ENCODE measurements at places on chromosomes 4 and X.

- peak; percentile 94 for DNase-seq
Observed at GRCh38 chr4:173272996-173273395, 61.2 kb downstream of the HMGB2 start.

DNA sequence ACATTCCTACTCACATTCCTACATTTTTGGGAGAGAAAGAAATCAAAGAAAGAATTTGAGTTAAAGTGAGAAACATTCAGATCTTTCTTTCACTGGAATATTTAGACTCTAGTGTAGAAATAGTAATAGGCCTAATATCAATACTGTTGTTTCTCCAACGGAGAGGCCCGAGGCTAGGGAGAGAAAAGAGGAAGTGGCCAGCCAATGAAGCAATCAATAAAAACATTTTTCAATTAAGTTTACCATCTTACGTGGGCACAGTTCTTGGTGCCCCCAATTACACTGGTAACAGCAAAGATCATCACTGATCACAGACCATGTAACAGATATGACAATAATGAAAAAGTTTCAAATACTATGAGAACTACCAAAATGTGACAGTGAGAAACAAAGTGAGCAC lies 281.4 kb downstream of the GPM6A start:
- no peak for DNase-seq

- peak; percentile 67 for DNase-seq
Observed at GRCh38 chr4:24659241-24659961, 75.0 kb upstream of the DHX15 start.

DNA sequence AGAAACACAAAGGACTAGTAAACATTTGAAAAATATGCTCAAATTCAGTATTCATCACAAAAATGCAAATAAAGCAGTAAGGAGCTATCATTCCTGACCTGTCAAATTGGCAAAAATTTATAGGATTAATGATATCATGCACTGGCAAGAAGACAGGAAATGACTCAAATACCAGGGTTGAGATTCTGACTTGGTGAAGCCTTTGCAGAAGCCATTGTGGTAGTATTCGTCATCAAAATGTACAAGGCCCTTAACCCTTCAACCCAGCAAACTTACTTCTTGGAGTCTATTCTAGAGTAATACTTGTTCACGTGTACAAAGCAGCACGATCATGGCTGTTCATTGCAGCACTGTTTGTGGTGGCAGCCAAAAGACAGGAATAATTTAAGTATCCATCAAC lies 132.4 kb downstream of the ENOX2 start:
- no peak for DNase-seq

DNA sequence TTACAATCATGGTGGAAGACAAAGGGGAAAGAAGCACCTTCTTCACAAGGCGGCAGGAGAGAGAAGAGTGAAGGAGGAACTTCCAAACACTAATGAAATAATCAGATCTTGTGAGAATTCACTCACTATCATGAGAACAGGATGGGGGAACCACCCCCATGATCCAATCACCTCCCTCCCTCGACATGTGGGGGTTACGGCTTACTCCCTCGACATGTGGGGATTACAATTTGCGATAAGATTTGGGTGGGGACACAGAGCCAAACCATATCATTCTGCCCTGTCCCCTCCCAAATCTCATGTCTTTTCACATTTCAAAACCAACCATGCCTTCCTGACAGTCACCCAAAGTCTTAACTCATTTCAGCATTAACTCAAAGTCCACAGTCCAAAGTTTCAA lies 88.7 kb upstream of the PGRMC2 start:
- DNase-seq: no peak

DNA sequence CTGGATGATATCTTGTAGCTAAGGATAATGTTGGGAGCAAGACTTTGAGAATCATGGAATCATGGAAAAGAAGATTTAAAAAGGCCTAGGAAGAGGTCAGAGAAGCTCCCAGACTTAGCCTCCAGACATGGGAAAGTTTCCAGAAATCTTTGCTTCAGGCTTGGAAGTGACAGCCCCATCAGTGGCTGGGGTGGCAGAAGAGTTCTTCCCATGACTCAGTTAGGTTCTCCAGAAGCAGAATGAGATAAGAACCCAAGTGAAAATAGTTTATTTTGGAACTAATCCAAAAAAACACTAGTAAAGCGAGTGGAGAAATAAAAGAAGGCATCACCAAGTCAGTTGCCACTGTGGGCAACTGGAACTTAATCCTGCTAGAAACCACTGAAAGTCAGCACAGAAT lies 506.9 kb downstream of the MID1IP1 start:
- no peak for DNase-seq

DNA sequence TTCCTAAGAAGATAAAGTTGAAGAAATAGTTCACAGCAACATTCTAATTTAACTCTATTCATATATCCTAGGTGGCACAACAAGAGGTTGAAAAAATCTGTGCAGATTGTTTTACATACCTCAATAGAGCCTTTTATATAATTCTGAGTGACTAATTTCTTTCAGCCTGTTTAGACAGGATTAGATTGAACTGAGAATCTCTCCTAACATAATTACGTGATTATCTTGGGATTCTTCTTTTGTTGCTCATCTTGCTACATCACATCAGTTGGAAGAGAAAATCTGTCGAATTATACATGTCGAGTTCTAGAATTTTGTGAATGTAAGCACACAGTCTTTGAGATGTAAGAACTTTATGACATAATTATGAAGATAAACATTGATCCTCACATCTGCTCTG lies 1873.7 kb upstream of the IGFBP7 start:
- no peak for DNase-seq

DNA sequence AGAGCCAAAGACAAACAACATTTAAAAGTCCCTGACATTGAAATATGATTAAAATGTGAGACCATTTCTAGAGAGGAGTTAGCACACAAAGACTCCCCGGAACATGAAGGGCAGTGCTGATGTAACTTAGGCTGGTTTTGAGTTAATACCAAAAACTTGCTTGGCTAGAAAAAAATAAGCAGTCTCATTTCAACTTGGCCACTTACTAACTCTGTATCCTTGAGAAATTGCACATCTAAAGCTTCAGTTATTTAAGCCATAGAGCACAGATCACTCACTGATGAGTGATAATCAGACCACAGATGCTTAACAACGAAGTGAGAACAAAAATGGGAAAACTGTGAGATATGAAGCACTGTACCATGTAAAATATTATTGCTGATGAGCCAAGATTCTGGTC lies 65.9 kb upstream of the MAOA start:
- peak; percentile 25 for DNase-seq

- no peak for DNase-seq
Observed at GRCh38 chrX:137290011-137290410, 256.2 kb upstream of the GPR101 start.

DNA sequence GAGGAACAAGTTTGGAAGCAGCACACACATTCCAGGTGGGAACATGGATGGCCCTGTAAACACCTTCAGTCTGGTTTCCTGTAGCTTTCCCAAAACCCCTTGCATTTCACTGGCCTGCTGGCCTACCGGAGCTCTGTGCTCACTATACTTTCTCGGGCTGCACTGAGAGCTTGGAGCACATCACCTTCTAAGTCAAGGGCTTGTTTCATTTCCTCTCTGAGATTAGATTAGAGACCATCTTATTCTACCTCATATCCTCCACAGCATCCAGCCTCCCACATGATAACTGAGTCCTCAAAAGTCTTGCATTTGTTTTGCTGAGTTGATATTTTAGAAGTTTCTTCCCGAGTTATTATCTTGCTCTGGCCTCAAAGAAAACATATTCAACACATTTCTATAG lies 147.7 kb downstream of the RASL11B start:
- DNase-seq: no peak

- DNase-seq: no peak
Observed at GRCh38 chrX:131305926-131306325, 16.8 kb upstream of the IGSF1 start.

DNA sequence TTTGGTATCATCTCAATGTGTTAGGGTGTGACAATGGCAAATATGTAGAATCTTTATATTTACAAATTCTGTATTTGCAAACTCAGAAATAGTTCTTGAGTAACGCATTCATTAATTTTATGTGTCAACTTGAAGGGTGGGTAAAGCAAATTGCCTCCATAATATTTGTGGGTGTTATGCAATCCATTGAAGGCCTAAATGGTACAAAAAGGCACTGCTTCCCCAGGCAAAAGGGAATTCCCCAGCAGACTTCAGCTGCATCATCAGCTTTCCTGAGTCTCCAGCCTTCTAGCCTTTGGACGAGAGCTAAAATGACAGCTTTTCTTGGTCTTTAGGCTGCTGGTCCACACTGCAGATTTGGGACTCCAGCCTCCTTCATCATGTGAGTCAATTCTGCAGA lies 292.2 kb upstream of the PCDH7 start:
- DNase-seq: no peak

GRCh38 chrX:64996805-64997204 lies 20.6 kb upstream of the ZC4H2 start:
- no peak for DNase-seq

GRCh38 chr4:138999666-139000065 lies 15.9 kb upstream of the NOCT start:
- DNase-seq: no peak

DNA sequence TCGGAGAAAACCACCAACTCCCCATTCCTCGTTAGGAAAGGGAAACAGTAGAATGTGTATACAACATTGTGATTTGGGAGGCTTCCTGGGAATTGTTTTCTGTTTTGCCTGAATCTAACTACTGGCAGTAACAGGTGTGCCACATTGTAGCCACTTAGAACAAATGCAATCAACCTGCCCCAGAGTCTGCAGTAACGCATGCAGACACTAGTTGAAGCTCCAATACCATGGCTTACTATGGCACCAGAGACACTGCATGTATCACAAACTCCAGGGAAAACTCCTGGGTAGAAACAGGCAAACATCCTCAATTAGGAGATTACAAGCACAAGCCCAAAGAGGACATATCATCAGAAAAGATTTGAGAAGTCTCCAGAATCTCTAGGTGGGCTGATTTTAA lies 154.2 kb upstream of the NEIL3 start:
- DNase-seq: no peak

- no peak for DNase-seq
Observed at GRCh38 chr4:142551517-142552305, 294.4 kb downstream of the INPP4B start.

- no peak for DNase-seq
Observed at GRCh38 chr4:158346576-158346975, 136.3 kb downstream of the TMEM144 start.

GRCh38 chr4:123390846-123391456 lies 5.6 kb upstream of the SPRY1 start:
- no peak for DNase-seq

DNA sequence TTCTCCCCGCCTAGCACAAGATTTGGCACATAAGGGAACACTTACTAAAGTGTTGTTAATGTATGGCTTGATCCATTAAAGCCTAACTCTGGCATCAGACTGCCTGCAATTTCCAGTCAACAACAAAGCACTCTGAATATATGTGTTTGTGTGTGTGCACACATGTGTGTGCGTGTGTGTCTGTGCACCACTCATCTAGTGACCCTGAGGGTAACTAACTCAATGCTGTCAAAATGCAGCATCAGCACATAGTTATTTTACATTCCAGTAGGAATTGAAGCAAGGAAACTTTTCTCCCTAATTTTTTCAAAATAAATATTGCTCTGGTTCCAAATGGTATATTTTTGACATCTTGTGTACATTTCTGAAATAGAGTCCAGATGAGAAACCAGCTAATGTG lies 94.4 kb downstream of the SHROOM4 start:
- DNase-seq: peak; percentile 77

GRCh38 chrX:11791090-11791489 lies 33.1 kb downstream of the MSL3 start:
- no peak for DNase-seq

GRCh38 chrX:23478056-23478455 lies 143.4 kb downstream of the PTCHD1 start:
- DNase-seq: no peak

GRCh38 chr4:3529363-3529762 lies 2.9 kb downstream of the LRPAP1 start:
- DNase-seq: no peak

DNA sequence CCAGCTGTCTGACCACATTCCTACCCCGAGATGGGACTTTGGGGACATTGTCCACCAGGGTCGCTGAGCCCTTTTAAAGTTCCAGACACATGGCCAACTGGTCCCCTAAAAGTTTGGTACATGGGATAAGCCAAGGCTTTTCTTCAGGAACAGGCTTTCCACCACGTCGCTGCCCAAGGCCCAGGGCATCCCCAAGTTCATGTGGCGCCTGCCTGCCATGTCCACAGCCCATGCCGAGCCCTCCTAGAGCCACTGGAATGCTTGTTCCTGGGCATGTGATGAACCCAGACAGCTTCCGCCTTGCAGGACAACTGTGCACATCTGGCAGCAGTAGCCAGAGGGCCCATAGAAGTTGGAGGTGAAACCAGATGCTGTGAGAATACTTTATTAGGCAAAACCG lies 41.3 kb downstream of the FRG1 start:
- no peak for DNase-seq

DNA sequence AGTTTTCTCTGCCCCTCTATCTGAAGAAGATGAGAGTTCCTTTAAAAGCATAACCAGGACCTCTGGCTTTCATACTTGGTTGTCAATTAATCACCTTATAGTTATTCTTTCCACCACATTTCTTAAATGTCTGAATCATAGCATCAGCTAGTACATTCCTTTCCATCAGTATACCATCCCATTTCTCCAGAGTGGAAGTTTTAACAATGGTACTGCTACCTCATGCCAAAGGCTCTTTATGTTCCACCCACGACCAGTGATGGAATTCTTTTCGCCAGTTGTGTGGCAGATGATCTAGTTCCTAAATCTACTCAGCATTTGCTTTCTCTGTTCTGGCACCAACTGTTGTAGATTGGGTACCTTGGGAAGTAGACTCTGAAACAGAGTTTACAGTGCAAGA lies 379.8 kb downstream of the ZNF674 start:
- DNase-seq: no peak

DNA sequence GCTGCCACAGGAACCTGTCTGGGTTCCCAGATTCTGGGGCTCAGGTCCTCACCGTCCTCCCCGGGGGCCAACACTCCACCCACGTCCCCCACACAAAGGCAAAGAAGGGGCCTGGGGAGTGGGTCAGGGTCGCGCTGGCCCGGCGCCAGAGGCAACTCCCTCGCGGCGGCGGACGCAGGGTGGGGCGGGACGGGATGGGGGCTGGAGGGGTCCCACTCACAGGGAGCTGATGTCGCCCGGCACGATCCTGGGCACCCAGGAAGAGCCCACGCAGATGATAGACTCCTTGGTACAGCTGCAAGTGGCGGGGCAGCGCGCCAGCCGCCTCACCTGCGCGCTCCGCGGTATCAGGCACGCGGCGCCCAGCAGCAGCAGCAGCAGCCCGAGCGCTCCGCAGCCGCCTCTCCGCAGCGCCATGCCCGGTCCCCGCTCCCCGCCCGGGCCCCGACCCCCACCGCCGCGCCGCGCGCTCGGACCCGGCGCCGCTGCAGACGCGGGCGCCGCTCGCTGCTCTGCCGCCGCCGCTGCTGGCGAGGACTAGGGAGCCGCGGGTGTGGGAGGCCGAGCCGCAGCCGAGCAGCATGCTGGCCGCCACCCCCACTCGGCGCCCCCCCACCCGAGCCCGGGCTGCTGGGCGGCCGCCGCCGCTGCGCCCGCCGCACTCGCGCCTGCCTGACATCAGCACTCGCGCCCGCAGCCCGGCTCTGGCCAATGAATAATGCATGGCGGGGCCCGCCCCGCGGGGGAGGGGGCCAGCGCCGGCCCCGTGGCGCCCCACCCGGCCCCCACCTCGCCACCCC lies at the start of gene LGI2:
LGI2 (minus strand) TSS at position 670 of the 800 bp plus-strand sequence; CDS start at position 417, 253 bp downstream.
- DNase-seq: peak; percentile 45
